Naive B cell (primary cell): ENCODE measurements at places on chromosomes 1 and 21. TPM values are rescaled to one million over a fixed set of nuclear protein-coding genes. Genes with fewer than 3 reads are reported as not detected.

DNA sequence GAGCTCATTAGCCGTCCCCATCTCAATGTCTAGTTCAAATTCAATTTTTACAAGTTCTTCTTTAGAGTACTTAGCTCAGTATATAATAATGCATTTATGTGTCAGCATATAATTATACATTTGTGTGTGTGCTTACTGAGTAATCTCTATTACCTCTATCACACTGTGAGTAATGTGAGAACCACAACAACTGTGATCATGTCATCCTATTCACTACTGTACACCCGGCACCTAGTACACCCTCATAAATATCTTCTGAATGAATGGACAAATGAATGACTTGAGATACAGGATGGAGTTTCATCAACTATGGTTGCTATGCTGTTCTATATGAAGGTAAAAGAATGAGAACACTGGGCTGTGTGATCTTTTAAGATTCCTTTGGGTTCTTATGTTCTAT, 124.0 kb downstream of the GPATCH2 start:
- DNase-seq, result no peak

- no peak for DNase-seq
These were observed 10.5 kb downstream of the CDKN2C start for GRCh38 chr1:50980505-50980904.

DNA sequence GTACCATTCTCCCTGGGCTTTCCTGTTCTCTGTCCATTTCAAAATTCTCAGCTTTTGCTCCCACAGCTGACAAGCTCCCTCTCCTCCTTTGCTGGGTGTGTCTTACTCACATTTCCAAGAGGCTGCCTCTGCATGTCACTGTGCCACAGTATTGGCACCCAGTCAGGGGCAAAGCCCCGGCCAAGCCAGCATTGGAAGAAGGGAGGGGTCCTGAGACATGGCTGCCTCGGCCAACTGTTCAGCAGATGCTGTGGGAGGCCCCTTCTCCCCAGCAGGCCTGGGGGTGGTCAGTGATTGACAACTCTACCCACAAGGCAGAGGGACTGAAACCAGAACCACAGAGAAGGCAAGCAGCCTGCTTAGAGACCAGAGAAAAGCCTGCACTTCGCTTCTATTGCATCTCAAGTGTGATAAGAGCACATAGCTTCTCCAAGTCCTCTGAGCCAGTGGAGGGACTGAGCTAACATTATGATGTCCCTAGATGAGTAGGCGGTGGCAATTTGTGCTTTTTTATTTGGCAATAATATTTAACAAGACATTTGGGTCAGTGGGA, 294.1 kb downstream of the SIPA1L2 start:
- DNase-seq, result no peak

GRCh38 chr1:201143726-201144635, 10.3 kb downstream of the TMEM9 start:
- no peak for DNase-seq

DNA sequence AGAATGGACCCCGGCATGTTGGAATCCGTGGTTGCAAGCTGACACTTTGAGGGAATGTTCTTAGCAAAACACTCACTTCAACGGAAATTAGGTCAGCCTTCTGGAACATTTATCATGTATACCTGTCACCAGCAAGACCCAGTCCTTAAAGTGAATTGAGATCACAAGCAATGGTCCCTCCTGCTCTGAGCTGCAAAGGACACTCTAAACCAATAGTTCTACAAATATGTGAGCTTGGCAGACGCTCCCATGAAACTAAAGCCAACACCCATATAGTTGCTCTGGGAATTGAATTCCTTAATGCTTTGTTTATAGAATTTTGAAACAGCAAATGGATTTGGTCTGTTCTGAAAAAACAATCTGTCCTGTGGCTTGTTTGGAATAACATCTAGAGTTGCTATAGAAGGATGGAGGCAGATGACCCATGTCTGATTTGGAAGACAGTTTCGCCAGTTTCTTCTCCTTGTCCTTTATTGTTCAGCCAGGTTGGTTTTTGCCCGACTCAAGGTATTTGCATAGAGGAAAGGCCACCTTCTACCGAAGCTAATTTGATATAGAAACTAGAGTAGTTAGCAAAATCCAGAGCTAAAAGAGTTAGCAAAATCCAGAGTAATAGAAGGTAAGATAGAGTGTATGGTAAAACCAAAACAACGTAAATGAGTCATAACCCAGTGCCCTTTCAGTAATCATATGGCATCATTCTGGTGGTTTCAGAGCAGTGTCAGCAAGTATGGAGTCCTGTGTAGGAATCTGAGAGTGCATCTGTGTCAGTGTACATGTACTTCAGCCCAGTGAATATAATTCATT, 236.2 kb downstream of the NFIA start:
- DNase-seq, result no peak

ISG15 gene
- 169 TPM for polyA plus RNA-seq
